AG04450 (cell line): ENCODE measurements at places on chromosomes 6 and 20.

DNA sequence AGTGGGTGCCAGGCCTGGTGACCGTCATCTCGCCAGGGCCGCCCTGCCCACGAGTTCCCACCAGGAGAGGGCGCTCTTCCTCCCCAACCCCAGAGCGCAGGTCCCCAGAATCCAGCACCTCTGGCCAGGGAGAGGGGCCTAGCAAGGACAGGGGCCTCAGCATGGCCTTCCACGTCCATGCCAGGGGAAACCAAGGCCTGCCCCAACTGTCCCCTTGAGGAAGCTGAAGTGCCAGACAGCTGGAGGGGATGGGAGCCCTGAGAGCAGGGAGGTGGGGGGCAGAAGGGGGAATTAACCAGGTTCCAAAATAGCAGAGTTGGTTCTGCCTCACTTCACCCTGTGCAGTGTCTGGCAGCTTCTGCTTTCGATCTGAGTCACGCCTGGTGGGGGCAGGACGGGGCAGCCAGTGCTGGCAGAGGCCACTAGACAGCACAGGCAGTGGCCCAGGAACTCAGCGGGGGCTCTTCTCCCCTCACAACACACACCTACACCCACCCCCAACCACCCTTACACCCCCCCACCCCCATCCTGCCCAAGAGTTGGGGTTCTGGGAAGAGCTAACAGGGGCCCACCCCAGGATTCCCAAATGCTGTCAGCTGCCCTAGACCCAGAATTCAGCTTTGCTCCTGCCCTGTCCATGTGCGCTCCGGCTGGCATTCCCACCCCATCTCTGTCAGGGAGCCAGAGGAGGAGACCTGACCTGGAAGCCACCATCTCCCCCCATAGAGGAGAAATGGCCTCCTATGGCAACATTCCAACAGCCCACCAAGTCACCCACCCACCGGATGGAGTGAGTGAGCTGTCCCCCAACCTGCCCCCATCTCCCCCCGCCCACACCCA lies 29.2 kb downstream of the TFEB start:
- no peak for DNase-seq

DNA sequence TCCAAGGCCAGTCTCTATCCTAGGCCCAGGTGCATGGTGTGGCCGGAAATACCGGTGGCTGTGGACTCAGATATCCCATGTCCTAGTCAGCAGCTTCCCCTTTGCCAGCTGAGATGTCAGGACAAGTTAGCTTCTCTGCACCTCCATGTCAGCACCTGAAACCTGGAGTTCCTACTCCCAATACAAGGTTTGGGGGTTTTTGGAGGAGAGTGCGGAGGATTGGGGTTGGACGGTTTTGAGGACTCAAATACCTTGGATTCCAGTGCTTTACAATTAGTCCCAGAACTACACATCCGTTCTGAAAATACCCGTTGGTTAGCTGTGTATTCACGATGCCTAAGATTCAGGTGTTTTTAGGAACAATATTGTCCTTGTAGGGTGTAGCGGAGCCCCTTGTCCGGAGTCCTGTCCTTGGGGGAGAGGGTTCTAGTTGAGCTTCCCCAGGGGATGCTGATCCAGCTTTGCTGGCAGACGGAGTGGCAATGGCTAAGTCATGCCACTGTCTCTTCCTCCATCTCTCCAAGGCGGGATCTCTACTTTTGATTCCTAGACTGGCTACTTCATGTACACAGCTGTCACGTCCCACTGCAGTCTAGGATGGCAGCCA lies 45.0 kb downstream of the ADNP start:
- no peak for DNase-seq

- no peak for DNase-seq
These were observed 10.9 kb upstream of the B4GALT5 start for GRCh38 chr20:49724408-49725223.

DNA sequence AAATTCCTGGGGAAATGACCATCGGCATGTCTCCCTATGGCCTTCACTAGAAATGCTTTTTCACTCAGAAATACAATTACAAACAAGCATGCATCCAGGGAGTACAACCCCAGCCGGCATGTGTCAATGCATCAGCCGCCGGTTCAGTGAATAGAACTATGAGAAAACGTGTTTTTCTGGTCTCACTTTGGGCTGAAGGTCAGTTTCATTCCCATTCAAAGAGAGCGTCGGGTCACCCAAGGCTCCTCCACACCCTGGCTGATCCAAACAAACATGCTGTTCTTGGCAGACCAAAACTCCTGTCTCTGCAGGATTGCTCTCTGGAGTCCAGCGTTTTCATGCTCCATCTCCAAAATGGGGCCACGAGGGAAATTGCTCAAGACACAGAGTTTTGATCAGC lies 35.5 kb upstream of the NXT1 start:
- no peak for DNase-seq

- DNase-seq: no peak
These were observed 278.9 kb downstream of the CENPW start for GRCh38 chr6:126618639-126619343.

GRCh38 chr6:147986846-147987245 lies 355.8 kb upstream of the SASH1 start:
- no peak for DNase-seq

- DNase-seq: no peak
These were observed 83.3 kb downstream of the AFDN start for GRCh38 chr6:167910007-167910406.

DNA sequence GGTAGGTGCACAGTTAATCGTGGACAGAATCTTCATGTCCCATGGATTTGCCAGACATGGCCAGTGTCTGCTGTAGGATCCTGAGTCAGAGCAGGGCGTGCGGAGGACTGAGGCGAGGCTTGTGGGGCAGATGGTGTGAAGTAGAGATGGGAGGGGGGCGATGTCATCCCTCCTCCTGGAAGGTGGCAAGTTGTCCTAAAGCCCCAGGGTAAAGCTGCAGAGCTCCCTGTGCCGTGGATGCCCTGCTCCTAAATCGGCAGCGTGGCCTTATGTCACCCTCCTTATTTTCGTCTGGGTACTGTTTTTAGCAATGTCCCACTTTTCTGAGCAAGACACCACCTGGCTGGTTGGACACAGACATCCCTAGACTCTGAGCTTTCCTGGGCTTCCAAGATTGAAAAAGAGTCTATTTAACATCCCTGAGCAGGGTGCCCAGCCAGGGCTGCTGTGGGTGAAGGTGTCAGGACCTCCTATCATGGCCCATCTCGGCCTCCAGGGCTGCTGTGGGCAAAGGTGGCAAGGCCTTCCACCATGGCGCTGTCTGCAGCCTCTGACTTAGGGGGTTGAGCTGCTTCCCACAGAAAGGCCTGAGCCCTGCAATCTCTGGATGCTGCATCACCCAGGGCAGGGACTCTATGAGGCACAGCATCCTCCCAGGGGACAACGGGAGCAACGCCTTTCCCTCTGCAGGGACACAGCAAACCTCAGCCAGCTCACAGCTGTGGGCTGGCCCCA lies 145.4 kb downstream of the TTLL2 start:
- no peak for DNase-seq

- DNase-seq: no peak
These were observed 7.6 kb upstream of the PREX1 start for GRCh38 chr20:48835390-48835789.

GRCh38 chr6:68726337-68726736 lies 91.3 kb downstream of the ADGRB3 start:
- DNase-seq: no peak

GRCh38 chr6:36649701-36650484 lies 28.6 kb upstream of the CDKN1A start:
- DNase-seq: no peak
